Fibroblast of villous mesenchyme (primary cell): ENCODE measurements at places on chromosomes 16 and 17.

DNA sequence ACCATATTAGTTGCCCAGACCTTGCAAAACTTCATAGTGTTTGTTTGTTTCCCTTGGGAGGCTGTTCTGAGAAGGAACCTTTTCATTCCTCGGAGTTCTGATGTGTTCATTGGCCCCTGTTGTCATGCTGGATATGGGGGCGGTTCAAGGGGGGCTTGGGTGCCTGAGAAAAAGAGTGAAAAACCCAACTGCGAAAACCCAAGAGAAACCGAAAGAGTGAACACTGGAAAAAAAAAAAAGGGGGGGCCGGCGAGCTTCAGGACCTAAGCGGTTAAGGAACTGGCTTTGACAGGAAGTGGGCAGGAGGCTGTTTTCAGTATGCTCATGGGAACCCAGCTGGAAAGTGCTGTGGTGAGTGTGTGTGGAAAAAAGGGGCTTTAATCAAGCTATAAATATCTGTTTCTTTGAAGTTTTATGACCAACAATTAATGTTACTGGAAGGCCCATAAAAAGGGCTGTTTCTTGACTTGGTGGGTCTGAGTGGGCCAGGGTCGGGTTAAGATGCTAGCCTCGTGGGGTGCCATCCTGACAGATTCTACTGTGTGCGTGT is 510.7 kb downstream of the MAF start:
- peak; percentile 49 for DNase-seq

- DNase-seq = no peak
Observed at GRCh38 chr16:75497558-75497957, 2.3 kb upstream of the CHST6 start.

DNA sequence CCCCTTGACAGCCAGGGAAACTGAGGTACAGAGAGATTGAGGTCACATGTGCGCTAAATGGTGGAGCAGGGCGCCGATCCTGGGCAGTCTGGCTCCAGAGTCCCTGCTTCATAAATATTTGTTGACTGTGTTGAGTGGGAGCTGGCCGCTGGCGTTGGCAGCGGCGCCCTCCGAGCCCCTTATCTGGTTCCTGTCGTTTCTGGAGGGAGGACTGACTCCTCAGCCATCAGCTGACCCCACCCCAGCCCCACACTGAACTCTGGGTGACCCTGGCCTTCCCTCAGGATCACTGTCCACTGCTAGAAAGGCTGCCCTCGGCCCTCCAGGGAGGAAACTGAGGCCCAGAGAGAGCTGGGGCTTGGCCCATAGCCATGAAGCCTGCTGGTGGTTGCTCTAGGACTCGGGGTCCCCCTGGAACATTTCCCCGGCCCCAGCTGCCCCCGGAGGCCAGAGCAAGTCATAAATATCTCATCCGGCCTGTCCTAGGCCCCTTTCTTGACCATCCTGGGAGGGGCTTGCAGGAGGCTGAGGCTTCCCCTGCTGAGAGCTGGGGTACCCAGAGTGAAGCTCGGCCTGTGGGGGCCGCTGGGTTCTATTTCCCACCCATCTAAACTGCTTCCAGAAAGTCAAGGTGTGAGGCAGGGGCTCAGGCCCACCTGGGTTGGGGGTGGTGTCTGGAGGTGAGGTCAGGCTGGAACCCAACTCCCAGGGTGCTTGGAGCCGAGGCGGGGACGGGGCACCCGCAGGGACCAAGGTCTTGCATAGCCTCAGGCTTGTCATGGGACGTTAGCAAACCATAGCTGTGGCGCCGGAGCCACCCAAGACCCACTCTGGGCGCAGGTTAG is 51.7 kb upstream of the GSE1 start:
- no peak for DNase-seq

DNA sequence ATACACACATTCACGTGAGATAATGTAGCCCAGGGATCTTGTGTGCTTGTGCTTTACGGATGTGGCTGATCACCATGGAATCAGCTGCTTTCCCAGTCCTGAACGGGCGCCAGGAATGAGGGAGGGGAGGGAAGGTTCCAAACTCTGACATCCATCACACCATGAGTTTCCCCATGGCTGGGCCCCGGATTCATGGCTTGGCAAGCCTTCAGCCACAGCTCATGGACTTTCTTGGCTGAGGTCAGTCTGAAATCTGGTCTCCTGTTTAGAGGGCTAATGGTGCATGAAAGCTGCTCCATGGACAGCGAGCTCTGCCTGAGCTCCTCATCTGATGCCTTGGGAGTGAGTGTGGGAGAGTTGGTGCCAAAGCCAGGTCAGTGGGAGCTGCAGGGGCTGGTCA is 767.6 kb upstream of the EEF2KMT start:
- DNase-seq = no peak

DNA sequence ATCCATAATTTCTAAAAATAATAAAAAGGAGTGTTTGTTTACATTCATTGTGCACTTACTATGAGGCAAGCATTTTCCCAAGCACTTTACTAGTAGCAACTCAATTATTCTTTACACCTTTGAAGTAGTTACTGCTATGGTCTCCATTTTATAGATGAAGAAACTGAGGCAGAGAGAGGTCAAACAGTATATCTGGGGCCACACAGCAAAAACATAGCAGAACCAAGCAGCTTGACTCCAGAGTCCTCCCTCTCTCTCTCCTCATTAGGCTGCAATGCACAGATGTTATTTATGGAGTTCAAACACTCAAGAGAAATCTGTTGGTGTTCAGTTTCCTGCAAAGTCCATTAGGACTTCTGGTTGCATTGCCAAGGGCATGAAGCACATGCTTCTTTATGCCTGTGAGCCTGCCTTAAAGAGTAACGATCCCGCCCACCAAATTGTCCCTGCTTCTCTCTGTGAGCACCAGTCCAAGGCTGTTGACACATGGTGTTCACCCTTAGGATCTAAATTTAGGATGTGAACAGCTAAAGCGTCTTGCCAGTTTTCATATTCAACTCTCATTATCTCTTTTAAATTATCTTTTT is 44.0 kb downstream of the GPRC5B start:
- DNase-seq = no peak

DNA sequence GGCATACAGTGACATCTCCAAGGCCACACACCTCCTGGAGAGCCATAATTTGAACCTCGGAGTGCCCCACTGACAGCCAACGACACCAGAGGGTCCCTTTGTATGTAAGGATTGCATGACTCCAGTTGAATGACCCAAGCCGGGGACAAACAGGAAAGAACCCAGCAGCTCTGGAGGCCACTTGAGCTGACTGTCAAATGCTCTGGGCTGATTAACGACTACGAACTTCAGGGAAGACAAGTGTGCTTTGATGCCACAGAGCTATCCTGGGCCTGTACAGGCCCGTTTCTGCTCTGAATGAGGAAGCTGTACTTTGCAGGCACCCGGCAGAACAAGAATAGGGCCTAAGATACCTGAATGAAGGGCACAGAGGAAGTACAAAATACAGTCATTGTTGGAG is 404.6 kb downstream of the SLC39A11 start:
- no peak for DNase-seq

DNA sequence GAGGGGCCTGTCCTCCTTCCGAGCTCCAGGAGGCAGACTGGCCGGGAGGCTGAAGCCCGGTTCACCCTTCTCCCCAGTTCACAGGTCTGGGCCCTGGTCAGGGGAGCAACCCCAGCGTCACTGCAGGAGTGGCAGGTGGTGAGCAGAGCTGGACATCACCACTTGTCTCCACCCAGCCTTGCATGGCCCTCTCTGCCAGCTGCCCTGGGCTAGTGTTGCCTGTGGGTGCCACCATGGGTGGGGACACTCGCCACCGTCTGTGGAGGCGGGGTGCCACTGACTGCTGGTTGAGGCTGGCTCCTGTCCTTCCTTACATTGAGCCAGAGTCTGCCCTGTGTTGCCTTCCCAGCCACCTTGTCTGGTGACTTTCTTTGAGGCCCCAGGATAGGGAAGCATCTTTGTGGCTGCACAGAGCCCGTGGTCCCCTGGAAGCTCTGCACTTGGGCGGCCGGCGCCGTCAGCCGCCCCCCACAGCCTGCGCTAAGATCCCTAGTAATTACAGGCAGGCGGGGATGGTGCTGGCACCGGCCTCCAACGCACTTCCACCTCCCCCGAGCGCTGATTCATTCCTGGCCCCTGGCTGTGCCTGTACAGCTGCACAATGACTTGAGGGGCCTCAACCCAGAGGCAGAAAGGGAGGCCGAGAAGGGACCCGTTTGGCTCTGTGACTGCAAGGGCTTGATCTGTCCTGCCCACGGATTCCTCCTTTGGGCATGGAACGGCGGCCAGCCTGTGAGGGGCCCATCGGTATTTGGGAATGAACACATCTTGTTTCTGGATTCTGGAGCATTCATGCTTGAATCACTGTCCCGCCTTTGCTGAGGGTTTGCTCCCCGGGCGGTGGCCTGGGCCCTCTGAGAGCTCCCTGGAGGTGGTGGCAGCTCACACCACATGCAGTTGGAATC is 5.2 kb downstream of the BAIAP2 start:
- DNase-seq = peak; percentile 66

DNA sequence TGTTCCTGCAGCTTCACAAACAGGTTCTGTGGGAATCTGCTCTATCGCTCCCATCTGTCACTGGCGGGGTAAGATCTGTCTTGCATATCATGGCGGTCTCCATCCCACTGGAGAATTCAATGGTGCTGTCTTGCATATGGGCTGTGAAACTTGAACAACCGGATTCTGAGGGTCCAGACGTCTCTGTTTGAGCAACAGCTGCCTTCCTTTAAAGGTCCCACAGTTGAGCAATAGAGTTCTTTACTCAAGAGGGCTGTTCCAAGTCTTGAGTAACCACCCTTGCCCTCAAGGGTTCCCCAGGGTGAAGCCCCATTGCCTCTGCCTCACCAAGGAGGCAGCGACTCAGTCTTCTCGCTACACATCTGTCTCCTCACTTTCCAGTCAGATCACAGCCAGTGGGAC is 50.8 kb downstream of the ZFHX3 start:
- peak; percentile 86 for DNase-seq

- peak; percentile 57 for DNase-seq
Observed at GRCh38 chr16:53131363-53132071, 76.7 kb downstream of the CHD9 start.

DNA sequence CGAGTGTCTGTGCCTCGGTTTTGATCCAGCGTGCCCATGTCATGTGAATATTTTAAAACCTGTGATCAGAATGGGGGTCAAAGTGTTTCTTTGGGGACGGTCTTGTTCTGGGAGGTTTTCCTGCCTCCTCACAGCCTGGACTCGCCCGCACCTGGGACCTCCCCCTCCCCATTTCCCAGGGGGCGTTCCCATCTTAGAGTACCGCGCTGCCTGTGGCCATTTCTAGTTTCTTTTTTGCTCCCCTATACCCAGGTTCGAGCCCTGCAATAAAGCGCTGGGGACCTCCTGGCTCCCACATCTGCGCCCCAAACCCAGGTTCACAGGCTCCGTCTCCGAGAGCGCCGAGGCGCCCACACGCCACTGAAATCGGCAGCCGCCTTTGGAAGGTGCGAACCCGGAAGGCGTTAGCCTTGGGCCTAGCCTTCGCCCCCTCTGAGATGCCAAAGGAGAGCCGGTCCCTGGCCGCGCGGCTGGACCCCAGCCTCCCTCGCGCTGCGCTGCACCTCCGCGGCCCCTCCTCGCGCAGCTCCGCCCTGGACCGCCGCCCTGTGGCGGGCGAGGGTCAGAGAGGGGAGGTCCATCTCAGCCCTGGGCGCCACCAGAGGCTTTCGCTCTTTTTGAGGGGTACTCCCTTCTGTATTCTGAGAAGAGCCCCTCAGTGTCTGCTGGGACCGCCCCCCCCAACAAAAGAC is 1.7 kb downstream of the KCNJ12 start:
- DNase-seq = no peak

GRCh38 chr17:82095777-82096708 is 2.0 kb downstream of the FASN start:
- DNase-seq = no peak

GRCh38 chr16:73725156-73725555 is 571.5 kb upstream of the PSMD7 start:
- DNase-seq = no peak

DNA sequence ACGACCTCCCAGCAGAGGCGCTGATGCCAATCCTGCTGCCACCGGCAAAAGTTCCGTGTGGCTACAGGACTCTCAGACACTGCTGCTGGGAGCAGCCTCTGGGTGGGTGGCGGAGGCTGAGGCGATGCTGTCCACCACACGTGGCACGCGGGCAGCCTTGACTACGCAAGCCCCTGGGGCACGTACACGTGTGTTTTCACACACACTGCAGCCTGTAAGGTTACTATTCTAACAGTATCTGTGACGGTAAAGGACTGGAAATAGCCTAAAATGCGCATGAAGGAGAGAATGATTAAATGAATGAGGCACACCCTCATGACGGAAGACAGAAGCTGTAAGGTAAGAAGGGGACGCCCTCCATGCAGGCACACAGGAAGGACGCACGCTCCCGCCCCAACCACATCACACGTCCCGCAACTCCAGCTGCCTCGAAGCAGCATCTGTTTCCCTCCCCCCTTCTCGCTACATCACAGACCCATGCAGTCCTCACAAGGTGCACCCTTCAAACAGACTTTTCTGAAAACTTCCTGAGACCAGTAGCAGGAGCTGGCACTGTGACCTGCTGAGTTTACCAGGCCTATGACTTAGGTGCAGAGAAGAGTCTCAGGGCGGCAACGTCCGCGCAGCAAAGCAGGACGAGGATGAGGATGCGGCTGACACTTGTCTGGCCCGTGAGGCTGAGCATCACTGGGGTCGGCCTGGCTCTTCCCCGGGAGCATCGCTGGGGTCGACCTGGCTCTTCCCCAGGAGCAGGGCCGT is 28.7 kb upstream of the FASN start:
- DNase-seq = no peak

DNA sequence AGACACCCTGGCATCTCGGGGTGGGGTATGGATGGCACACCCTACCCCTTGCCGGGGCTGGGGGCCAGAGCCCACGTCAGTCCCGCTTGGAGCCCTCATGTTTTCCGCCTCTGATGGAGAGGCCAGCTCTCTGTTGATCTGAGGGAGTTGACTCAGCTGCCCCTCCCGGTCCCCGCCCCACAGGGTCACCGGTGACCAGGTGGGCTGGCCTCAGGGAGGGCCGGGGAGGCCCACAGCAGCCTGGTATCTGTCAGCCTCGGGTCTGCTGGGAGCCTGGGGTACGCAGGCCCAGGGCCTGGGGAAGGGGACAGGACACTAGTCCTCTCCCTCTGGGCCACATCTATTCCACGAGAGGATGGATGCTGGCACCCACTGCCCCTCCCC is 109.5 kb upstream of the CIBAR2 start:
- DNase-seq = no peak

- DNase-seq = peak; percentile 94
Observed at GRCh38 chr16:84827131-84827574, 7.4 kb downstream of the CRISPLD2 start.

- DNase-seq = no peak
Observed at GRCh38 chr16:89705006-89705405, 3.5 kb upstream of the SPATA2L start.

DNA sequence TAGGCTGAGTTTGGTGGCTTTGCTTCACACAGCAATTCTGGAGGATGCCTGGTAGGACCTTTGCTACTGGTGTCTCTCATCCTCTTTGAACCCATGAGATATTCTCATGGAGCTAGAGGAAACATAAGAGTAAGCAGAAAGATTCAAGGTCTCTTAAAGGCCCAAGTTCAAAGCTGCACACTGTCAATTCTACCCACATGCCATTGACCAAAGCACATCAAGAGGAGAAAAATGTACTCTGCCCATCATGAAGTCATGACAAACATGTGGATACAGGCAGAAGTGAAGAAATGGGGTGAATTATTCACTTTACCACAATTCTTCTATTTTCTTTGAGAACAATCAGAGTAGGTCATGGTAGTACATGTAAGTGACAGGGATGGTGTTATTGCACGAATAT is 13.1 kb downstream of the SKA2 start:
- DNase-seq = no peak
